ENCODE measurements at places on chromosomes 12 and 14.

DNA sequence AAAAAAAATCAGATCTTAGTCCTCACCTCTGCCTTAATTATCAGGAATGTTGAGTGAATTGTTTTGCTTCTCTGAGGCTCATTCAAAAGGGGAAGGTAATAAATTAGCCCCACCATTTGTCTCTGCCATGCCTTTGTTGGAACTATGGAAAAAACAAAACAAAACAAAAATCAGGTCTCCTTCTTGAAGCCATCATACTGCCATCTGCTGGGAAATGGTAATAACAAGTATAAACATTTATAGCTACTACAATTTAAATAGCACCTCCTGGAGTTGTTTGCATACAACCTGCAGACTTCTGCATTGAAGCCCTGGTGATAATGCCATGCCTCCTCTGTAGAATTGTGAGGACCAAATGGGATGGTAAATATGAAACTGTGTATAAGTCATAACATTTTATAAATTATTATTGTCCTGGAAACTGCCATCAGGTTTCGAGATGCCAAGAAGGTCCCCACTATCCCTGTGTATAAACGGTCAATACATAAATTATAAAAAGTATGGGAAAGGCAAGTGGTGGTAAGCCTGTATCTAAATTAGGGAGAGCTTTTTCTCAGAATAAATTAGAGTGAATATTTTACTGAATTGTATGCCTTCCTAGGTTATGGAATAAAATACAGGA is 87.2 kb upstream of the FGD4 start:
- DNase-seq = peak; percentile 45

GRCh38 chr12:130714091-130714590 is 2.0 kb downstream of the RIMBP2 start:
- DNase-seq = no peak

DNA sequence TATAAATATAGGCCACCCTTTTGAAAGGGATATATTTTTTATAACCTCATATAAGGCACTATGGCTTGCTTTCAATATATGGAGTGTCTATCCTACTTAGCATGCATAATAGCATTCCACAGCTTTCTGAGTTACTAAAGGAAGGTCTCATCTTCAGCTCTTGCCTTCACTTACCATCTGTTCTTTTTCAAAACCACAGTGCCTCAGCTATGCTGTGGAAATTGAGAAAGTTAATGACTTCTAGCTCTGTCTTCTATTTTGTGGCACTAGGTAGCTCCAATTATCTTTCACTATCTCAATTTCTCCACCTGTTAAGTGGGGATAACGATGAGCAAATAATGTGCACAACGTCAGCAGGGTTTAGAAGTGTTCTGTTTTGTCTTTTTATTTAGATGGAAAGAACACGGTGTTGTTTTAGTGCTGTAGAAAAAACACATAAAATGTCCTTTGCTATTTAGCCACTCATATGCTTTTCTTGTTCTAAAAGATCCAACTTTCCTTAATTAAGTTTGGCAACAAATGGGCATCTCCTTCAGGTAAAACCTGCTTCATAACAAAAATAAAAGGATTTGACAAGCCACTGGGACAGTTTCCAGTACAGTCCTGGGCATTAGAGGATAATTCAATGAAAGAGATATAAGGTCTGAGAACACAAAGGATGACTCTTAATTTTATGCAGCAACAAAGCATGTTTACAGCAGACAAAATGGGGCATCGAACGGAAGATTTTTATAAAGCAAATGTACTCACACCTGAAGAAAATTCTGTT is 462.0 kb upstream of the SYT1 start:
- no peak for DNase-seq

GRCh38 chr12:5830111-5830510 is 114.9 kb downstream of the ANO2 start:
- no peak for DNase-seq

DNA sequence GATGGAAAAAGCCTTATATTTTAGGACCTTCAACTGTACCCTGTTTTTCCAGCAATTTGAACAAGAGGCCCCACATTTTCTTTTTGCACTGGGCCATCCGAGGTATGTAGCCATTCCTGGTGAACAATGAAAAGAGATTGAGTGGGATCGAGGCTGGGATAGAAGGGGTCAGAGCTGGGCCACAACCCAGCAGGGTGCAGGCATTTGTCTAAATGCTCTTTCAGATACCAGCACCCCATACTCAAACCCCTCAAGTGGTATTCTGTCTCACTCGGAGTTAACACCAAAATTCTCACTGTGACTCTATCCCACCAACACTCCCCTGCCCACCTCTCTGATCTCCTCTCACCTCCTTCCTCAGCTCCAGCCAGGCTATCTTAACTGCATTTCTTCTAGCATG is 26.8 kb downstream of the DUSP6 start:
- DNase-seq = no peak

DNA sequence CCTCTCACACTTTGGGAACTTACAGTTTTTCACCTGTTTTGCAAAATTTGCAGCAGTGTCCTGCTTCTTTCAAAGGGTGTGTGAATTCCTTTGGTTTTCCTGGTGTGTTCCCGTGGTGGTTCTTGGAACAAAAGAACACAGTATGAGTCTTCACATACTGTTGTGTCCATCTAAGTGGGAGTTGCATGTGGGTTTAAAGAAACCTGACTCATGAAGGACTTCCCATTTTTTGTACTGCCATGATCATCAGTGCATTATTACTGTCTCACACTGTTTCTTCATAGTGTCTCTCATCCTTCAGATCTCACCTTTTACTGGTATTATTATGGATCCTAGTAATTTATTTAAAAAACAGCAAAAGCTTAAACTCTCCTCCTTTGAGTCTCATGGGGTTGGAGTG is 3.8 kb upstream of the GZMH start:
- DNase-seq = no peak

DNA sequence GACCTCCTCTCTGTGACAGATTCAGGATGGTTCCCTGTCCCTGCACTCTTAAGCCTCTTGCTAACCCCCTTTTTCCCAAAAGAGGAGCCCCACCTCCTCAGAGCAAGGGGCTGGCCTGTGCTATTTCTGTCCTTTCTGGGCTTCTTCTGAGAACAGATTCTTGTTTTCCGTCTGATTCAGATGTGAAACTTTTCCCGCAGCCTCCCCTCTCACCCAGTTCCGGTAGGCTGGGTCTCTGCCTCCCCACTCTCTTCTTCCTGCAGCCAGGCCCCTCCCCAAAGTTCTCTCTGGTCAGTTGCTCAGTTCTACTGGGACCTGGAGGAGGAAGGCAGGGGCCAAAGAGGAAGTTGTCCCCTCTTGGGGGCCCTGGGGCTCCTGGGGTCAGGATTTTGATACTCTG is 11.8 kb downstream of the PDE1B start:
- DNase-seq = no peak

- DNase-seq = peak; percentile 32
These were observed 114.4 kb downstream of the SLC38A1 start for GRCh38 chr12:46154221-46154985.

DNA sequence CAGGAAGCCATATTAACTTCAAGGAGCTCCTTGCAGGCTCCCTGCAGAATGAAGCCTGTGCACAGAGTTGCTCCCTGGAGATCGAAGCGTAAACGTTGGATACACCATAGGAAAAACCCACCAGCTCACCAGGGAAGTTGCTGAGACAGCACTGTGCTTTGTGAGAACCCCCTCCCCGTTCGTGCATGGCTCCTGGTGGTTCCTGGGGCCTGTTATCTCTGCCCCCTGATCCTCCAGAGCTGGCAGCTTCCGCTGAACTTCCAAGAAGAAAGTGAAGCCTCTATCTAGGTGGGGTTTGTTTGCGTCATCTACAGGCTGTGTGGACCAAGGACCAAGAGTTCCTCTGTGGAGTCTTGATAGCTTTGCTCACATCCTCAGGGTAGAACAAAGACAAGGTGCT is 2.4 kb upstream of the CCDC85C start:
- no peak for DNase-seq

DNA sequence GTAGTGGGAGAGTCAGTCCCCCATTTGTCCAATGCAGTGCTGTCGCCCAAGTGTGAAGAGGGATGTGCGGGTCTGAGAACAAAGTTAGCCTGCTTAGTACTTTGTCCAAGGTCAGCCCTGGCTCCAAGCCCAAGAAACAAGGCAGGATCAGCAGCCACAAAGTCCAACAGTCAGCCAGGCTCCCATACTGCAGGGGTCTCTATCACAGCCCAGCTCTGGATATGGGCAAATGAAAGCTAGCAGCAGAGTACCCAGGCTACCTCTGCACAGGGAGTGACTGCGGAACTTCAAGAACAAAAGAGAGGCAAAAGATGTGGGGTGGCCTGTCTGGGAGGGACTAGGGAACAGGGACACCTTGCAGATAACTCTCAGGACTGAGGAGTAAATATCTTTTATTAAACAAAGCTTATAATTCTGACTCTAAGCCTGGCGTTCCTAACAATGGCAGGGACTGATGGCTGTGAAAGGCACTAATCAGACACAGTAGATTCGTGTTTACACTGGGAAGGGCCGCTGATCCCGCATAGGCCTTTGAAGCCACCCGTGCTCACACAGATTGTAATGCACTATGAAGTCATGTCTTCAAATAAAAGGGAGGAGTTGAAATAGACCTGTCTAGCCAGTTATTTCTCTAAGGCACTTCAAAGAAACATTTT is 91.0 kb upstream of the EEA1 start:
- no peak for DNase-seq

DNA sequence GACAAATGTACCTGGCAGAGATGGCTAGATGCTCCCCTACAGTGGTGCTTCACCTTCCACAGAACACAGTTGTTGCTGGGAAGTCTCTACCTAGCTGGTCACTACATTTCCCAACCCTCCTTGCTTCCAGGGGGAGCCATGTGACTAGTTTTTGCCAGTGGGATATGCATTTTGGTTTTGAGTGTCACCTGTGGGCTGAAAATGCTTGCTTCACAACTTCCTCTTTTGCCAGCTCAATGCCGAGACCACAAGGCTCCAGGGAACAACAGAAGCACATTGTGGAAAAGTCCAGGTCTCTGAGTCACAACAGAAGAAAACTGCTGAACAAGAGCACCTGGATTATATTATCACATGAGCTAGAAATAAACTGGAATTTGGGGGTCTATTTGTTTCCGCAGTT is 48.5 kb upstream of the ARHGAP5 start:
- peak; percentile 49 for DNase-seq

GRCh38 chr12:65925626-65926025 is 101.3 kb downstream of the HMGA2 start:
- DNase-seq = no peak

- DNase-seq = peak; percentile 53
These were observed 9.0 kb downstream of the TMBIM6 start for GRCh38 chr12:49750027-49750995.

DNA sequence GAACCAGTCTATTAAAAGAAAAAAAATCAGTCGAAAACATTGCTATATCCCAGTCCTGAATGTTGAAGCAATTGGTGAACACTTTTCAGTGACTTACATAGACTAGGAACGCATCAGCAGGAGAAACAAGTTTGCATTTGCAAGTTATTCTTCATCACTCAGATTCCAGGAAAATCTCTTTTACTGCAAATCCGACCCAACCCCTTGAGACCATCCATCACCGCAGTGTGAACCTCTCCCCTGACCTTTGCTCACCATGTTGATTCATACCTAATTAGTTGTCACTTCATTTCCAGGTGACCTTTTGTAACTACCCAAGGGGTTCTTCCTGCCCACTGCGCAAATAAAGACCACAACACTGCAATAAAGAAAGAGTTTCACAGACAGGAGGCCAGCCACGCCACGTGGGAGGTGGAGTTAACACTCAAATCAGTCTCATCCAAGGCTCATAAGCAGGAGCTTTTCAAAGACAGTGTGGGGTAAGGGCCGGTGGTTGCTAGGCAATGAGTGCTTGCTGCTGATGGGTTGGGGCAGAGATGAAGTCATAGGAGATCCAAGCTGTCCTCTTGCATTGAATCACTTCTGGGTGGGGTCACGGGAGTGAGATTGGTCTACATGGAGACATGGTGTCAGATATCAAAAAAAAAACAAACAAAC is 241.3 kb upstream of the TMEM132C start:
- DNase-seq = no peak

GRCh38 chr14:99132821-99133635 is 139.0 kb downstream of the BCL11B start:
- no peak for DNase-seq

DNA sequence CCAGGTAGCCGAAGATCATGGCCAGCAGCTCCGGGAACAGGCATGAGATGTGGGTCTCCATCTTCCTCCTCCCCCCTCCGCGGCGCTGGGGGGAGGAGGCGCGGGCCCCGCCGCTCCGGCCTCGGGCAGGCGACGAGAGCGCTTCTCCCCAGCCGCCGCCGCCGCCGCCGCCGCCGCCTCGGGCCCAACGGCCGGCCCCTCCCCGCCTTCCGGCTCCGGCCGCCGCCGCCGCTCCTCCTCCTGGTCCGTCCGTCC is 448 bp downstream of the FBXL14 start:
- no peak for DNase-seq

DNA sequence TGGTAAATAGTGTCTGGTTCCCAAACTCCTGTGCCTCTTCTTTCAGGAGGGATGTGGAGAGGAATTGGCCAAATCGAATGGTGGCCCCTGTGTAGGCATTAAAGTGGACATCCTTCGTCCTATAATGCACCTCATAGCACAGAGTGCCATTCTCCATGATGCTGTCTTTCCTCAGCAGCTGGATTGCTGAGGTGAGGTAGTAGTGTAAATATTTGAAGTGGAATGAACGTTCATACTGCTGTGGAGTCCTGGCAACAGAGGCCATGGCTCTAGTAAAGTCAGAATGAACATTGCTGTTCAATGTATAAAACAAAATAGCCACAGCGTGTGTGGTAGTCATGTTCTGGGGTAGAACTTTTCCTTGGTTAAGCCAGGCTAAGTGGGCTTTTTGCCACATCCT is 2.7 kb downstream of the ART4 start:
- DNase-seq = no peak

- no peak for DNase-seq
These were observed 284.9 kb downstream of the RAD51B start for GRCh38 chr14:68104518-68104917.

GRCh38 chr12:33180918-33181317 is 258.7 kb downstream of the SYT10 start:
- no peak for DNase-seq

DNA sequence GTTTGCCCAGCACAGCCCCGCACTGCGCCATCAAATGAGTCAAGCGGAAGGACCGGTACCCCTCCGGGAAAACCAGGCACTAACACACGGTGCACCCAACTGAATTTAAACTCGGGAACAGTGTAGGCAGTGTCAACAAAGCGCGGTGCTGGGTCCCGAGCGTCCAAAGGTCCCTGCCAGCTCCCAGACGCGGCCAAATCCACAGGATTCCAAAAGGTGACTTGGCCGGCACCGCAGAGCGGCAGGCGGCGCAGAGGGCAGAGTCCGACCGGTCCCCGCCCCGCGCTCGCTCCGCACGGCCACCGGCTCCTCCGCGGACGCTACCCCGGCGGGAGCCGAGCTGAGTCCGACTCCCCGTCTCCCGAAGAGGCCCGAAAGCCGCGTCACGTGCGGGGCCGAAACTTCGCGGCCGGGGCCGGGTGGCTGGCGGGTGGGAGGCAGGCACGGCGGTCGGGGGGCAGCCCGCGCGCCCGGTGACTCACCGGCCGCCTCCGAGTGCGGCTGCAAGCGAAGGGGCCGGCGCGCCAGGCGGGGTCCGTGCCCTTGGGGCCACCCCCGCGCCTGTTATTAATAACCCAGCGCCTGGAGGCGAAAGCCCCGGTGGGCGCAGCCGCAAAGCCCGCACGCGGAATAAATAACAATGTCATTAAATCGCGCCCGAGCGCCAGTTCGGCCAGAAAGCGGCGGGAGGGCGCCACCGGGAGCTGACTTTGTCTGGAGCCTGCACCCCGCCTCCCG is 863 bp downstream of the DENND5B start:
- peak; percentile 16 for DNase-seq
